ENCODE measurements at places on chromosomes 1 and 21.
A peak's percentile ranks its signal among the peaks of the same experiment; 100 is the strongest.

GRCh38 chr1:24384251-24385090, 29.1 kb downstream of the STPG1 start:
- no peak for DNase-seq

DNA sequence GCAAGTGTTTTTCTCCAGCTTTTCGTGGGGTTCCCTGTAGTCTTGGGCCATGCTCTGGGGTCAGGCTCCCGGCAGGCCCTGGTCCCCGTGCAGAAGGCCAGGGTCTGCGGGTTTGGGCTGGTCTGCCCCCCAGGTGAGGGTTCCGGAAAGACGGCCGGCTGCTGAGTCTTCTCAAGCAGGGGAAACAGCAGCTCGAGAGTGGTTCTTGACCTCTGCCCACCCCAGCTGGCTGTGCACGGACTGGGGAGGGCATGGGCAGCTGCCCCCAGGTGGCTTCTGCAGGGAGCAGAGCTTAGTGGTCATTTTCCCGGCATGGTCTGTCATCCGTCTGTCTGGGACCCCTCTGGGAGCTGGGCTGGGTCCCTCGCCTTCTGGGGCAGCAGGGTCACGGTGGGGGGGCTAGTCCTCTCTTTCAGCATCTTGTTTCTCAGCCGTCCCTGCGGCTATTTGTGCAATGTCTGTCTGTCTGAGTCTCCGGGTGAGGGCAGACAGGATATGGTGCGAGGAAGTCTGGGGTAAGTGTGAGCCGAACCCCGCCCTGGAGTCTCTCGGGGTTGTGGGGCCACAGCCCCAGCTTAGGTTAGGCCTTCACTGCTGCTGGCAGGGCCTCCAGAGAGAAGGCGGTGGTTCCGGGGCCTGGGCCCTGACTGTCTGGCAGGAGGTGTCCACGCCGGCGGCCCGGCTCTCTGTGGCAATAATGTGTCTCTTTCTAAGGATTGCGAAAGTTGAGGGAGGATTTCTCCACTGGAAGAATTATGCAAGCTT, 6.1 kb downstream of the SKI start:
- peak; percentile 98 for DNase-seq

DNA sequence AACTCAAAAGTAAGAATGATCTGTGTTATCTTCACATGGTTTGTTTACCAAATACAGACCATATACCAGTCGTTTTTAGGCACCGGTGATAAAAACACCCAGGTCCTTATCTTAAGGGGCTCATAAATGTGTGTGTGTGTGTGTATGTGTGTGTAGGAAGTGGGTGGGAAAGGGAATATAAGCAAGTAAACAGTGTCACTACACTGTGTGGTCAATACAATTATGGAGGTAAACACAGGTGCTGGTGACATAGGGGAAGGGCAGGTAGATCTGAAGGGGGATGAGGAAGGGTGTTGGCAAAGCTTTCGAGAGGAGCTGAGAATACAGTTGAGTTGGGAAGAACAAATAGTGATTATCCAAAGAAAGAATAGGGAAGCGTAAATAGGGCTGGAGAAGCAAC, 19.1 kb upstream of the MRPS6 start:
- DNase-seq, result no peak

DNA sequence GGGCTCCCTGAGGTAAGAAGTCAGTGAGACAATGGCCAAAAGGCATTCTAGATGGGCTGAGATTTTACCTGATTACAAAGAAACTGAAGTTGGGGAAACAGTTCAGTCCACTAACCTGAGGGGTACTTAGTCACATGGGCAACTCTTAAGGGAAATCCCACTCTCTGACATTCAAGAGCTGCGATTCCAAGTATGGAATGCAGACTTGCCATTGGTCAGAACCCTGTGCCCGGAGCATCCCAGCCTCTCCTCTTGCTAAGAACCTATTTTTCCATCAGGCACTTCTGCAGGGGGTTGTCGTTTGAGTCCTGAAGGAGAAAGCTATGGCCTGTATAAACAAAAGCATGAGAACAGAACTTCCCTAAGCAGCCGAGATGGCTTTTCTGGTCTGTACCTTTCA, 434.9 kb upstream of the DAB1 start:
- DNase-seq, result no peak

- no peak for DNase-seq
These were observed 10.0 kb downstream of the ITLN1 start for GRCh38 chr1:160874935-160875334.

DNA sequence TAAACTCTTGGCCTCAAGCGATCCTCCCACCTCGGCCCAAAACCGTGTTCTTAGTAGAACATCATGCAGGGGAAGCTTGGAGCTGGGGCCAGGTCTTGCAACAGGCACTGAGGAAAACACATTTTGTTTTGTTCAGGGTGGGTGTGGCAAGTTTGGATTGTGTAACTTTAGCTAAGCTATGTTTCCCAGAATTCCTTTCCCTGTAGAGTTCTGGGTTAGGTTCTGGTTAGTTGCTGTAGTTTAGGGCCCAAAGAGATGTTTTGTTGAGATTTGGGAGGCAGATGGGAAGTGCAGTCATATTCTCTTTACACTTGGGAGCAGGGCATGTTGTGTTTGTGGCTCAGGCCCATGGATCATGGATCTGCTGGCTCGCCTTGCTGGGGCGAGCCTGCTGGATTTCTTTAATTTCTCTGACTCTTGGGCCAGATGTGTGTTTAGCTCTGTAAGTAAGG, 24.0 kb downstream of the PLA2G5 start:
- DNase-seq, result peak; percentile 90

- DNase-seq, result no peak
These were observed 25.2 kb upstream of the SUCO start for GRCh38 chr1:172507741-172508140.

DNA sequence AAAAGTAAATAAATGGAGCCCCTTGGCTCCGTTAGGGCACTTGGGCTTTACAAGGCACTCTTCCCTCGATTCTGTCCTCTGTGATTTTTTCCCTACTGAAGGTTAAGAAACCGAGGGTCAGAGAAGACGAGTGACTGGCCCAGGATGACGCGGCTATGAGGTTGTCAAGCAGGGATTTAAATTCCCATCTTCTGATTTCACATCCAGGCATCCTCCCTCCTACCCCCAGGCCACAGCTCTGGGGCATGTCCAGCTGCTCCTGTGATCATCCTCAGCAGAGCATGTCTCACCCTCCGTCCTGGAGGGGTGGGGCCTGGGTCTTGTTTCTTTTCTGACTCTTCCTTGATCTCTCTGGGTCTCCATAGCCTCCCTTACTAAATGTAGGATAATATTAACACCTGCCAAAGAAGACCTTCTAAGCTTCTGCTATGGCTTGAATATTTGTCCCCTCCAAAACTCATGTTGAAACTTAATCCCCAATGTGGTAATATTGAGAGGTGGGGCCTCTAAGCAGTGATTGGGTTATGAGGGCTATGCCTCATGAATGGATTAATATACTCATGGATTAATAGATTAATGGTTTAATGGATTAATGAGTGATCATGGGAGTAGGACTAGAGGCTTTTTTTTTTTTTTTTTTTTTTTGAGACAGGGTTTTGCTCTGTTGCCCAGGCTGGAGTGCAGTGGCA, 4.6 kb downstream of the CRYBG2 start:
- DNase-seq, result no peak

DNA sequence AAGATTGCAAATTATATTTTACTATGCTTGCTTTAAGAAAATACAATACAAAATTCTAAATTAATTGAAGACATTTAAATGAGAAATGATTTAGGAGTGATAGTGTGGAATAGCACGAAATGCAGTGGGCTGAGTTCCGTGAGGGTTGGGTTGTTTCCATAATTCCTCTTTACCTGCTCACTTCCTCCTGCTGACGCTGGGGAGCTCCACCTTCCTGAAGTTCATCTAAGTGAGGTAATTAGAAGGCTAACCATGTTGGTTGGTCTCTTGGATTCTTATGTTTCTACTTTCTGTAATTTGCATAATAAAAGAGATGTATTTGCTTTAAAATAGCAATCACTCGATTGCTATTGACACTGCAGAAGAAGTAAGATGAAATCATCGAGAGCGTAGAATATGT, 4.7 kb downstream of the OR14I1 start:
- DNase-seq, result no peak

DNA sequence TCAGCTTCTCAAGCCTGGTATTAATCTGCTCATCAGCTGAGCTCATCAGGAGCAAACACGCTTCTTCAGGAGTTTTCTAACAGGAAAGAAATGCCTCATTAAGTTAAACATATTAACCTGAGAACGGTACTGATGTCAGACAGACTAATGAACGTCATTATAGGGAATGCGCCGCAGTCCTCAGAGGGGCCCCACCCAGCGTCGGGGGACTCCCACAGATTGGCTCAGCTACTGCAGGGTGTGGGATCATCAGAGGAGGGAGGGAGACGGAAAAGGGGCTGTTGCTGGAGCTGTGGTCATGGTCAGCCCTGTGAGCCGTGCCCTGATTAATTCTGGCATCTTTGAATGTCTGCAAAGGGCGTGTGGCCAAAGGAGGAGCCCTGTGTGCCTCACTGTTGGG, 348.5 kb downstream of the PTPRU start:
- no peak for DNase-seq

DNA sequence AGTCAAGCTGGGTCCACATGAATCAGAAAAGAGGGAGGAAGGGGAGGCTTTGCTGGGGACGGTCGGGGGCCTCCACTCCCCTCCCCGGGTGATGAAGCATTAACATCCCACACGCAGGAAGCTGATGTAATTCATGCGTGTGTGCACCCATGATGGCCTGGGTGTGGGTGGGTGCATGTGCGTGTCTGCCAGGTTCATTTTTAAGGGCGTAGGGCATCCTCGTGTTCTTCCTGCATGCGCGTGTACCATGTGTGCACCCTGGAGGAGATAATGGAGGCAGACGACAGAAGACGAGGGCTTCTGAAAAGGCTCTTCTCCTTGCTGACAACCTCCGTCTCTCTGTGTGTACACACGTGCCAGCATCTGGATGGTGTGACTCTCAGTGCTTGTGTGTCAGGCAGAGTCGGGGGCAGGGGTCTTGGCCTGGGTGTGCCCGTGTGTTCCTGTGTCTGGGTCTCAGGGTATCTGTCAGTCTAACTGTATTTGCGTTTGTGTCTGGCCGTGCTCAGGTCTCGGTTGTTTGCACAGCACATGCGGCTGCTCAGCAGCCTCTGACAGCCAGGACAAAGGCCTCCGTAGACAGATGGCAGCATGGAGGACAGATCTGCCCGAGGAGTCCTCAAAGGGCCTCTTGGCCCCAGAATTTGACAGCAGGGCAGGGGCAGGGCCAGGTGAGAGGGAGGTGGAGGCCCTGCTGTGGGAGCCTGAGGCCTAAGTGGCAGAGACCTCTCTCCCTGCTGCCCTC, 2.4 kb downstream of the RAP1GAP start:
- peak; percentile 45 for DNase-seq

DNA sequence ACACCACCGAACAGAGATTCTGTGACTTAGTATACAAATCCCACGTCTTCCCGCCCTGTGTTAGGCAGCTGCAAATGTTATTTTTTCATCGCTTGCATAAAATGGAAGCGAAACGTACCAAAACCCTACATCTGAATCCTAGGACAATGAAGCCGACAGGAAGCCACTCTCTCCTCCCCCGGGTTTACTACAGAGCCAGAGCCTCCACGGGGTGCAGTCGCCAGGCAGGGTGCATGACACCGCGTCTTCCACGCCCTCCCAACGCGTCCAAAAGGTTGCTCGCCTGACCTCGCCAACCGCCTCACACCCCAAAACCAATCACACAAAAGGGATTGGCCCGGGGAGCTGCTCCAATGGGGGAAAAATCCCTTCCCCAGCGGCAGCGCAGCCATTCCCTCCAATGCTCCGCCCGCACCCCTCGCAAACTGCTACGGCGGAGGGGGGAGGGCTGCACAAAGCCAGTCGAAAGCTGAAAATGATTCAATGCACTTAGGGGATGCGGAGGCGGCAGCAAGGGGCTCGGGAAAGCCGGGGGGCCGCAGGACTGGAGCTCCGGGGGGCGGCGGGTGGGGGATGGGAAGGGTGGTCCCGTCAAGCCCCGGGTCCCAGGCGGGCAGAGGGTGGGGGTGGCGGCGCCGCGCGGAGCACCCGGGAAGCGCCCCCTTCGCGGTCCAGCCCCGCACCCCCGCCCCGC, 701 bp downstream of the CEP170 start:
- peak; percentile 84 for DNase-seq

DNA sequence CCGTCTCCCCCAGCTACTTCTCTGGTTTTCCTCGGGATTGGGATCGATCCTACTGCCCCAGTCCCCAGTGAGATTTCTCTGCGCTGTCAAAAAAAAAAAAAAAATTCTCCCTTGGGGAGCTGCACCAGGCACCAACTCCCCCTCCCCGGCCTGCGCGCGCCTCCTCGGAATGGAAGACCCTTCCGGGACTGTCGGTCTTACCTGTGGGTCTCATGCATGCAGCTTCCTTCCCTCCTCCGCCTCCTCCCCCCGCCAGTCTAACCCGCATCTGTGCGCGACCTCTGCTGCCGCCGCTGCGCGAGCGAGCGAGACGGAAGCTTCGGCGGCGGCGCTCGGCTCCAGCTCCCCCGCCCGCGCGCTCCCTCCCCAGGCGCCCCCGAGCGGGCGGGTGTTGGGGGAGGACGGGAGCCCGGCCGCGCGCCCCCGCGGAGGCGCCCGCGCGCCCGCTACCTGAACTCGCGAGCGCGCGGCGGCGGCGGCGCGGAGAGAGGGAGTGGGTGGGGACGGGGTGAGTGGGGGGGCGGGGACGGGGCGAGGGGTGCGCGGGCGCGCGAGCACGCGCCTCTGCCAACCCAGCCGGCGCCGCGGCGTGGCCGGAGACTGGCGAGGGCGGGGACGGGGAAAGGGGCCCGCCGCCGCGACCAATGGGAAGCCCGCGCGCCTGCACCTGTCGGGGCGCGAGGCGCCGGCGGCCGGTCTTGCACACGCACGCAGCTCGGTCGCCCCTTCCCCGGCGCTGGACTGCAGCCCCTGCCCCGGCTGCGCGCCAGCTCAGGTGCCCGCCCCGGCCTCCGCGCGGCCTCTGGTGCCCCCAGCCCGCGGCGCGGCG, at the start of gene SUSD4:
Gene SUSD4 (minus strand): TSS at position 321 of the 829 bp plus-strand sequence. CDS start 751 bp downstream, outside the sequence.
- DNase-seq, result no peak

- no peak for DNase-seq
These were observed 391.0 kb downstream of the USH2A start for GRCh38 chr1:216032284-216032683.

DNA sequence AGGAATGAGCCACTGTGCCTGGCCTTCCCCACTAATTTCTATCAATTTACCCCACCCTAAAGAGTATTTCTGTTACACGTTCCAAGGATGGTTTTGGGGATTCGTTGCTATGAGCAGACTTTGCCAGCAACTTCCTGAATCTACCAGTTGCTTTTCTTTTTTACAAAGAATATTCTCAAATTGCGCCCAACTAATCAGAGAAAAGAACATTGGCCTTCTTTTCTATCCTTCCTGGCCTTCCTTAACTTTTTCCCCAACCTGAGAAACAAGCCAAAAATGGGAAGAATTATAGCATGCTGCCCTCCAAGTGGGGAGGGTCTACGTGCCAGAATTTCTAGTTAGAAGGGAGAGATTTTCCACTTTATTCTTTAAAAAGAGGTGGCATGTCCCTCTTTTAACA, 44.9 kb upstream of the SLC45A1 start:
- DNase-seq, result no peak

- no peak for DNase-seq
These were observed 133.4 kb upstream of the MAP1LC3C start for GRCh38 chr1:242132121-242132817.

- no peak for DNase-seq
These were observed 15.5 kb downstream of the TRIM33 start for GRCh38 chr1:114495486-114495885.

DNA sequence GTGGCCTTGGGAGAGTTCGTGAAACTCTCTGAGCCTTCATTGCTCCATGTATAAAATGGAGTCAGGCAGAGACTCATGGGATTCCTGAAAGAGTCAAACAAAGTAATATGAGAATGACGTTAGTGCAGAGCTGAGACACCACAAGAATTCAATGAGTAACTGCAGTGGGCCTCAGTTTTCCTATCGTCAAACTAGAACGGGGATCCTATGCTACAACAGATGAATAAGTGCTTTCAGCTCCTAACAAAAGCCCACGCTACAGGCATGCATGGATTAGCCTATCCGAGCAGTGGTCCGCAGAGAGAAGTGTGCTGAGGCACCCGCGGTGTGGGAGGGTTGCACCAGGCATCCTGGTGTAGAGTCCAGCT, 124.7 kb downstream of the SYF2 start:
- no peak for DNase-seq

Data from sigmoid colon (tissue), 7 donors.